ENCODE measurements at places on chromosomes 5 and 9.

- no peak for DNase-seq
These were observed 400.5 kb upstream of the ACO1 start for GRCh38 chr9:31983895-31984294.

DNA sequence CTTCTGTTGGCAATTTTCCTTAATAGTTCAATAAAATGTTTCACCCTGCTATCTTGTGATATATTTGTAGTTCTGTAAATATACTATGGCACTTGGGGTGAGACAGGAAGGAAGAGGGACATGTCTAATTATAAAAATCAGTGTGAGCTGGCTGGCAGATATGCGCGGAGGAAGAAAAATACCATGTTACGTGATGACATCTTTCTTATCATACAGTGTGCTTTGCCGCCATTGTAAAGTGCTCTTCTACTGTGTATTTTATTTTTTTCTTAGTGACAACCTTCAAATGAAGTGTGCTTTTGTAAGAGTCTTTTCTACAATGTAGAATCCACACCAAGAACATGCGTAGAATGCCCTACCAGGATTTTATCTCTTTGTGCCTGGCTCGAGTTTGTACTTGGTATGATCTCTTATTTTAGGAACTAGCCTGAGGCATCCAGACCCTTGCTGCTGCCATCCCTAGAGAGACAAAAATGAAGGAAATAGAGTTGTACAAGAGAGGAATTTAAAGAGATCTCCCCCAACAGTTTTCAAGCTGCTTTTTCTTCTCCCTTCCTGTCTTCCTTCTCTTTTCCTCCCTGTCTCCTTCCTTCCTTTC is 46.7 kb upstream of the RIOK2 start:
- DNase-seq = no peak

GRCh38 chr9:33291031-33291397 is 698 bp downstream of the NFX1 start:
- DNase-seq = no peak

DNA sequence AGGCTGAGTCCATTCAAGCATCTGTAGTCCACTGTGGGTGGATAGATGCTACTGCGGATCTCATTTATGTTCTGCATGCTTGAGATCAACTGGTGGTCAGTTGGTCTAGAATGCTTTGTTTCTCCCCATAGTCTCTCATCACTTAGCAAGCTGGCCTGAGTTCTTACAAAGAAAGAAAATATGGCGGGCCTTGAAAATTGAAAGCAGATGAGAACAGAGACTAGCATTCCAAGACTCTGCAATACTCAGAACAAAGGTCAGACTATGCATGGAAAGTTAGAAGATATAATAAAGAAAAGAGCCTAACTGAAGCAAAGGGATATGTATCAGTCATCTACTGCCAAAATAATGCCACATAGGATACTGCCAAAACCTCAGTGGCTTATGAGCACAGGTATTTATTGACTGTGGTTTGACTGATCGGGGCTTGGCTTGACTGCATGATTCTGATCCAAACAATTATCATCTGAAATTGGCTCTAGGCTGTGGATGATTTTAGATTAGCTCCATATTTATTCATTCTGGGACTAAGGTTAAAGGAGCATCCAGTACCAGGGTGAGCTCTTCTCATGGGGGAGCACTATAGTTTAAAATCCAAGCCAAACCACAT is 258.9 kb downstream of the TAF11L14 start:
- no peak for DNase-seq

DNA sequence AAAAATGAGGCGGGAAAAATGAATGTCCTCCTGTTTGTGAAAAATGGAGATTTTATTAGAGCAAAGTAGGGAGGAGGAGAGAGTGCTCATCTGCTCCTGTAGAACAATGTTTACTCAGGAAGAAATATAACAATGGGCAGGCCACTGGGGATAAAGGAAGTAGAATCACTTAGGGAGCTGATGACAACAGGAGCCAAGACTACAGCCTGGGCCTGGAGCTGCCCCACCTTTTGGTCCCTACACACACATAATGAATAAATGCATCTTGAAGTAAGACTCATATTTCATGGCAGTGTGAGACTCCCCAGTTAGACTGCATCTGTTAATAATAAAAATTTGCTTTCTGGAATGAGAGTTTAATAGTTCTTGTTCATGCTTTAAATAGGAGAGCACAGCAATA is 1939.8 kb downstream of the EFNA5 start:
- no peak for DNase-seq

- DNase-seq = peak; percentile 52
These were observed 294.8 kb downstream of the ASTN2 start for GRCh38 chr9:117120061-117120460.

GRCh38 chr5:61216741-61217140 is 54.5 kb upstream of the SMIM15 start:
- no peak for DNase-seq

- DNase-seq = no peak
These were observed 927.9 kb downstream of the MAT2B start for GRCh38 chr5:164433106-164433870.

GRCh38 chr5:158812408-158812807 is 287.3 kb downstream of the EBF1 start:
- DNase-seq = no peak

DNA sequence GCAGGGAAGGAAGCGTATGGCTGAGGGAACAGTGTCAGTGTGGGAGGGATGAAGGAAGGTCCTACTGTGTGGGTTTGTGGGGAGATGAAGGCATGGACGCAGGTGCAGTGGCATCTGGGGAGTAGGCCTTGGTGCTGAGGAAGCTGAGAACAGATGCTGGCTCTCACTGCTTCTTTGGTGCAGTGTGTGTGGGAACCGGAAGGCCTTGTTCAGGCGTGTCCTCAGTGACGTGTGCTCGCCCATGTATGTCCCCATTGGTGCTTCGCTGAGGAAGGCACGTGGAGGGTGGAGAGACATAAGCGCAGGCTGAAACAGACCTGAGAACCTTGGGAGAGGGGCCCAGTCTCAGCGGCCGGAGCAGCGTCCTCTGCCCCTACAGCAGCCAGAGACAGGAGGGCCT is 18.7 kb downstream of the ADAMTS13 start:
- DNase-seq = no peak

- DNase-seq = no peak
These were observed 14.6 kb upstream of the F2R start for GRCh38 chr5:76701298-76701697.

DNA sequence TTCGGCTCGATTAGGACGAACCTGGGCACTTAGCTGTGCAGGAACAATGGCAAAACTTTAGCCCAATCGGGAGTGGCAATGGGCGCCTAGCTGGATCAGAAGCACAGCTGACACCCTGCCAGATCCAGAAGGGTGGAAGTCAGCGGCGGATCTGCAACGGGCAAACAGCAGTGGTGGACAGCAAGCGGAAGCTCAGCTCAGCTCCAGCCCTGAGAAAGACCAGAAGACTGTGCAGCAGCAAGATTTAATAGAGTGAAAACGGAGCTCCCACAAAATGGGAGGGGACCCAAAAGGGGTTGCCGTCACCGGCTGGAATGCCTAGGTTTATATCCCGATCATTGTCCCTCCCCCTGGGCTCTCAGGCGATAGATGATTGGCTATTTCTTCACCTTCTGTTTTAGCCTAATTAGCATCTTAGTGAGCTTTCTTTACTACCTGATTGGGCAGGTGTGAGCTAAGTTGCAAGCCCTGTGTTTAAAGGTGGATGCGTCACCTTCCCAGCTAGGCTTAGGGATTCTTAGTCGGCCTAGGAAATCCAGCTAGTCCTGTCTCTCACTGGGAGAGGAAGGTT is 1237.9 kb downstream of the CDH12 start:
- DNase-seq = no peak

- DNase-seq = no peak
These were observed 472.9 kb upstream of the FTMT start for GRCh38 chr5:121378559-121379359.

DNA sequence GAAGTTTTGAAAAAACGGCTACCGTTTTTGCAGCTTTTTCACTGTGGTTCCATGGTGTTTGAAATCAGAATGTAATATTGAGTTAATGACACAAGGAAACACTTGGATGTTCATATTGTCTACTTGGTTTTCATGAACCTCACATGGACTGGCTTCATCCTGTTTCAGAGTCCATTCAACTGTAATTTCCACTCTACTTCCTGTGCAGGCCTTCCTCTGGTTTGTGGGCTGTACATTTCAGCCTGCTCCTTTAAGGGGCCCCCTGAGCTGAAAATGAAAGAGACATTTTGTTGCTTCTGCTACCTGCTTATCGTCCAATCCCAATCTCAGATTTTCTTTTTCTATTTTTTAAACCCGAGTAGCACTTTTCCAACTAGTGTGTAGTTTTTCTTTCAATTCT is 41.8 kb upstream of the CDKN2B start:
- DNase-seq = no peak

- no peak for DNase-seq
These were observed 380.1 kb downstream of the IRX2 start for GRCh38 chr5:2371419-2371710.

DNA sequence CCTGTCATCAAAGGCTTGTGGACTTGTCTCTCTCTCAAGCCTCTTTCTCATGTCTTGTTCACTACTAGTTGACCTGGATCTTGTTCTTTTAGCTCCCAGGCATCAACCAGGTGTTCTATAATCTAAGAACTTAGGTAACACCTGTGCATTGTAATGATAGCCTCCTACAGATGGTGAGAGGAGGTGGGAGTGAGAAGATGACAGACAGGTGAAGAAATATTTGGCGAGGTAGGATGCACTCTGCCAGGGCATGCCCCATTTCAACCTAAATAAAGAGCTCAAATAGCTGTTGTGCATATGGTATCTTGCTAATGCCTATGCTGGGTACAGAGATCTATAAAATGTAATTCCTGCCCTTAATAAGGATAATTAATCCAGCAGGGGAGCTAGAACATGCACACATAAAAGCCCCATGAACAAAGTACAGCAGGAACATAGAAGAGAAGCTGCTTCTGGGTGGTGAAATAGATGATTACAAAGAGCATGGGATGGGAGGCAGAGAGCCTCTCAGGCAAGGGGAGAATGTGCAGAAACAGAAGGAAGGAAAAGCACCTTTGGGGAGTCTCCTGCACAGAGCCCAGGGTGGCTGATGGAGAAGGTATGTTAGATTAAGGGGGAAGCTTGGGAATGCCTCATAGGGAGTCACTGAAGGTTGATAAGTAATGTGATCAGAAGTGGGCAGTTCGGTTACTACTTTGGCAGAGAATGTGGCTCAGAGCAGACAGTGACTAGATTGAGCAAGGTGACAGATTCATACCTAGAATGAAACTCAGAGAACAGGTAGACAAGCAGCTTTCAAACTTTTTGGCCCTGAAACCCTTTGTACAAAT is 28.0 kb upstream of the PLIN2 start:
- no peak for DNase-seq

- DNase-seq = no peak
These were observed 22.0 kb downstream of the SREK1IP1 start for GRCh38 chr5:64746446-64746845.

- no peak for DNase-seq
These were observed 408.4 kb downstream of the PDE4D start for GRCh38 chr5:59485107-59485506.

Measured in RKO (cell line).